ENCODE measurements at places on chromosomes 5 and 9.

DNA sequence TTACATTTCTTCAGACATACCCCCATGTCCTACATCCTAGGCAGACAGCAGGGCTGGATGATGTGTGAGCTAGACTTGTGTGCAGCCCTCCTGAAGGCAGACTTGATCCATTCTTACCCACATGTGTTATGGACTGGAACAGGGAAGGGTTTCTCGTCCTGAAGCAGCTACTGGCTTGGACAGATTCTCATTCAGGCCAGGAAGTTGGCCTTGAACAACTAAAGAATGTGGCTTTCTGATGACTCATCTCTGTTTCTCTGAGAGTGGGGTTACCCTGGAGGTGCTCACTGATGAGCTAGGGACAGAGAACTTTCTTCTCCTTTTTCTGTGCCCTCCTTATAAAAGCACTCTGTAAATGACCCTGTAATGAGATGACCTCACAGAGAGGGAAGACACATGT, 246.5 kb downstream of the PCSK5 start:
- DNase-seq = no peak
- no peaks in the 10 kb centered on the region for H3K36me3 ChIP-seq
- no peak overlapping the region for H3K27ac ChIP-seq
- H3K27me3 ChIP-seq = no peaks in the 10 kb centered on the region
- H3K4me1 ChIP-seq = no peaks in the 10 kb centered on the region

GRCh38 chr9:69569738-69570451, 102.3 kb downstream of the APBA1 start:
- no peak for DNase-seq
- no peak overlapping the region for H3K27ac ChIP-seq
- no peaks in the 10 kb centered on the region for H3K36me3 ChIP-seq

DNA sequence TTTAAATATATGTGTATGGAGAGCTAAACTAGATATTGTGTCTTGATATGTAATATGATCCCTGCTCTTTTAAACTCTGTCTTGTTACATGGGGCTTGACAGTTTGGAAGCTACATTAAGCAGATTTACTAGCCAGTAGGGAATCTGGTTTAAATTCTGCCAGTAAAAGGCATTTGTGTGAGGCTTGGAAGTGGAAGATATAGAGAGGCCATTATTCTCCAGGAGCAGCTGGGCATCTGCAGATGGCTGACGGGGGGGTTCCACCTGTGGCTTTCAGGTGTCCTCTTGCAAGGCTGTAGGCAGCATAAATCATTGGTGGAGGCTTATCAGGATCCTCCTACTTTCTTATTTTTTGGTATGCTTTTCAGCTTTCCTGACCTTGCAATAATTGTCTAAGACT, 179.1 kb upstream of the FBXL7 start:
- no peaks in the 10 kb centered on the region for H3K36me3 ChIP-seq
- DNase-seq = no peak
- no peak overlapping the region for H3K4me3 ChIP-seq
- H3K27ac ChIP-seq = no peak overlapping the region
- no peaks in the 10 kb centered on the region for H3K27me3 ChIP-seq

GRCh38 chr9:115237385-115237998, 119.5 kb upstream of the TNC start:
- no peaks in the 10 kb centered on the region for H3K4me1 ChIP-seq
- no peak for DNase-seq
- no peak overlapping the region for H3K4me3 ChIP-seq
- H3K27me3 ChIP-seq = no peaks in the 10 kb centered on the region
- no peaks in the 10 kb centered on the region for H3K36me3 ChIP-seq

DNA sequence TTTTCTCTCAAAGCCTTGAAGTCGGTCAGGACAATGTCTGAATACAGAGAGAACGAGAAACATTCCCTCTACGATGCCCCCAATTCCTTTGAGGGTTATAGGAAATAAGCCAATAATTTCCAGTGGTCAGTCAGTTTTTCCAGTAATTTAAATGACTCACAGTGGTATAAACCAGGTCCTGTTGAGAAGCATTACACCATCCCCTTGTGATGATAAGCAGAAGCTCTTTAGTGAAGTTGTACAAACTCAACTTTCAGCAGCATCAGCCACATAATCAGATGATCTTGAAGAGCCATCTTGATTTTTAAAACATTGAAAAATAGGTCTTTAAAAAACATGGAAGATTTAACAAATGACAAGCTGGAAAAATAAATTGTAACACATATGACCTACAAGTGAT, 173.9 kb upstream of the ZNF462 start:
- H3K27ac ChIP-seq = no peak overlapping the region
- no peak for DNase-seq
- H3K27me3 ChIP-seq = no peaks in the 10 kb centered on the region
- H3K4me3 ChIP-seq = no peak overlapping the region
- H3K36me3 ChIP-seq = no peaks in the 10 kb centered on the region

GRCh38 chr9:105052346-105052745, 124.4 kb upstream of the ABCA1 start:
- no peak overlapping the region for H3K4me3 ChIP-seq

DNA sequence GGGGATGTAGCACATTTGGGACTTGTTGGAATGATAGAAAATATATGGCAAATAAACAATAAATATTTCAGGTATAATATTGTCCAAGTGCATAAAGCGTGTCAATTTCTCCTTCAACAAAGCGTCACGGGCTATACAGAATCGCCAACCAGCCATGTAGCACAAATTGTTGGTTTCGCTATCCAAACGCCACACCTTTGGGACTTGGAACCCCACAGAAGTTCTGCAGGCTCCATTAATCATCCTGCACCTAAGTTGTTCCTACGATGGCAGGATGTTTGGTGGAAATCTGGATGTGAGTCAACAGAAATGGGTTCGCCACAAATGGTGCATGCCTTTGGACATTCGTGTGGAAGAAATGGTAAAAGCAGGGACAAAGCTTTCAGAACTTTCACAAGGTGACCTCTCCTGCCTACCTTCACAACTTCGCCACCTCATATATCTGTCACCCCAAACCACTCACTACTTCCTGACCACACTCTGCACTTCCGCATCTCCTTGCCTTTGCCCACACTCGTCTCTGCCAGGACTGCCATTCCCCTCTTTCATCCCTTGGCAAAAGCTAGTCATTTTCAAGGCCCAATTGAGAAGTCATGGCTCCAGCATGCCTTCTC, 95.7 kb downstream of the LHFPL2 start:
- H3K4me3 ChIP-seq = no peak overlapping the region
- no peaks in the 10 kb centered on the region for H3K4me1 ChIP-seq
- no peaks in the 10 kb centered on the region for H3K27me3 ChIP-seq
- H3K36me3 ChIP-seq = no peaks in the 10 kb centered on the region
- DNase-seq = no peak
- no peak overlapping the region for H3K27ac ChIP-seq

All from MM.1S (cell line).